RKO (cell line): ENCODE measurements at places on chromosomes 3 and 15.

DNA sequence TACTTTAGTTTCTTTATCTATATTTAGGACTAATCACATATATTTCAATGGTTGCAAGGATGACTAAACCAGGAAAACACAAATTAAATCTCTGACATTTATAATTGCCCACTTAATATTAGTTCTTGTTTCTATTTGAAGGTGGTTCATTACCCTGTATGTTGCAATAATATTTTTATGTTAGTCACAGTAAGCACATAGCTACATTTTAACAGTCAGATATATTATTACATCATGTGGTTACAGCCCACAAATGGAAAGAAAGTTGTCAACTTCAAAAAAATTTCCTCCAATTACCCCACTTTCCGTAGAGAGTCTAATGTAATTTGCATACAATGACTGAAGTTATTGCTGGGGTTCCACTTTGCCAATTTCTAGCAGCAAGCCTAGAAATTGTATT is 114.6 kb downstream of the TUSC7 start:
- no peak for DNase-seq

DNA sequence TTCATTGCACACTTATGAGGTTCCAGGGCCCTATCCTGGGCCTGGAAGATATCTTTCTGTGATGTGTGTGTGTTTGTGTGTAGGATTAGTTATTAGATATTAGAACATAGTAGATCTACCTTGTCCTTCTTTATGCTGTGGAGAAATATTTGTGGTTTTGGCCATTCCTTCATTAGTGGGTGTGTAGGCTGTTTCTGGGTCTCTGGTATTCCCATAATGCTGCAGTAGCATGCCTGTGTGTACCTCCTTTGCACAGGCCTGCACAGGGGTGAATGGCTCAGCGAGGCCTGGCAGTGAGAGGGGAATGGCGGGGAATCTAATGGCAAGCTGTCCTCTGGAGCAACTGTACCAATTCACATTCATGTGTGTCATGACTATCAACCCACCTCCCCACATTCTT is 125.8 kb upstream of the MRPS22 start:
- DNase-seq = no peak

DNA sequence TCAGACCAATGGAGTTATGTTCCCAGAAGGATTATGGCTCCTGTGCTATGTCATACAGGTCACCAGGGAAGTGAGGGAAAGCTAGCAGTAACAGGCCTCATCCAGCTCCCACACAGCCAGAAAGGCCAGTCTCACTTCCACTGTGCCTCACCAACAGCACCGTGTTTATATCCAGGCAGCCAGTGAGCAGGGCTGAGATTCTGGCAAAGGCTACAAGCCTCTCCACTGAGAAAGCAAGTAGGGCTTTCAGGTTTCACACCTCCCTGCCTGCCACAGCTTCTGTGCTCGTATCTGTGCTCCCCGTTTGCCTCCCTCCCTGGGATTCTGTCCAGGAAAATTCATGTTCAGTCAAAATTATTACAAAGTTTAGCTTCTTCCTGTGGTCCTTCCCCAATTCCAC is 14.9 kb upstream of the CFAP20DC start:
- no peak for DNase-seq

DNA sequence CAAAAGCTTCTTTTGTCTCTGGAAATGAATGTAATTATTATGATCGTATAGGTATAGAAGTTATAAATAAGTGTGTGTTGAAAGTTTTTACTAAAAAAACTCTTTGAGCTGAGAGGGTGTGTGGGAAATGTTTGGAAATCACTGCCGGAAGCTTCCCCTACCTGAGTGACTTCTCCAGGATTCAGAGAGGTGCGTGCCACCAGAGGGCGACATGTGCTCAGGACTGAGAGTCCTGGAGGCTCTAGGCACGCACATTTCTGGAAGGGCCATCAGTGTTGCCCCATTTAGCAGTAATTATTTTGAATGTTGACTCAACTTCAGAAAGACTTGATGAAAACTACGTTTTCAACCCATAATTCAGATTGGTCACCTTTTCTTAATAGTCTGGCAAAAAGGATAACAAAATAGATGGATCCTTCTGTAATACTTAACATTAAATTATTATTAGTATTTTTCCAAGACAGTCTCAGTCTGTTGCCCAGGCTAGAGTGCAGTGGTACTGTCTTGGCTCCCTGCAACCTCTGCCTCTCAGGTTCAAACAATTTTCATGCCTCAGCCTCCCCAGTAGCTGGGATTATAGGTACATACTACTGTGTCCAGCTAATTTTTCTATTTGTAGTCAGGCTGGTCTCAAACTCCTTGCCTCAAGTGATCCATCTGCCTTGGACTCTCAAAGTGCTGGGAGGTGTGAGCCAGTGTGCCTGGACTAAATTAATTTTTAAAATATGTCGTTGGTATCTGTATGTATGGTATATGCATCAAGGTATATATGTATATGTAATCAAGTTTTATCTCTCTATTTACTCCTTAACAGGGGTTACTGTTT is 34.5 kb downstream of the GPR171 start:
- peak; percentile 64 for DNase-seq

GRCh38 chr3:195582947-195583346 is 793 bp downstream of the APOD start:
- peak; percentile 7 for DNase-seq

GRCh38 chr3:157075693-157076420 is 84.1 kb downstream of the CCNL1 start:
- no peak for DNase-seq

DNA sequence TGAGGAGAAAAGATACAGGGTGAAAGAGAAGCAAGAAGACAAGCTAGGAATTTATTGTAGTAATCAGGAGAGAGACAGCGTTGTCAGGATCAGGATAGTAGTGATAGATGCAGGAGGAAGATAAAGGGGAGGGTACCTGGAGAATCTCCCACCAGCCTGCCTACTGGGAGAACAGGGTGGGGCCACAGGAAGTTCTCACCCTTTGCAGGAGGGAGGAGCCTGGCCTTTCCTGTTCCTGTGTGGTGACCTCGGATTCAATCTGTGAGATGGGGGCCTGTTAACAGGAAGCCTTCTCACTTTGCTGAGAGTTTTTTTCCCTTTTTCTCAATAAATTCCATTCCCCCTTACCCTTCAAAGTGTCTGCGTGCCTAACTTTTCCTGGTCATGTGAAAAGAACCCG is 37.6 kb downstream of the GMPS start:
- DNase-seq = no peak

DNA sequence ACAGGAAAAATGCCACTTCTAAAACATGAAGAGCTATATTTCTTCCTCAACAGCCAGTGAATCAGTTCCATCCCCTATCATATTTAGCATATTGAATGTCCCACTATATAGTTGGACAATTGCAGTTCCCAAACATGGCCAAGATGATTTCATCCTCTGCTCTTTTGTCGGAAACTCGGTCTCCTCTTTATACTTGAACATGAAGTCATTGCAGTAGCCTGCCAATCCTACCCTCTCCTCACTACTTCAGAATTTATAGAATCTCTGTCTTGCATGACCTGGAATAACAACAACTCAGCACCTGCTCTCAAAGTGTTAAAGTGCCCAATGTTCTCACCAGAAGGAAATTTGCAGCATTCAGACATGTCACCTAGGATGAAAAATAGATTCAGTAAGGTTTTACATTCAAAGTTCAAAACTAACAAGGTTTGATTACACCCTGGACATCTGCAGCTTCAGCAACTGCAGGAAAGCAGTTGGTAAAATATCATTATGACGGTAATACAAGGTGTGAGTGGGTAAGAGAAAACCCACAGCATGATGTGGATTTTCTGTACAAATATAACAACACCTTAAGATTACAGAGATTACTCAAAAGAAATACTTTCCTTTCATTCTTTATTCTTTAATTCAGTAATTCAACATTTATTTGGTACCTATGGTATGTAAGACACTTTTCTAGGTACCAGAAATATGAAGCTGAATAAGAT is 52.5 kb downstream of the TP63 start:
- DNase-seq = no peak

DNA sequence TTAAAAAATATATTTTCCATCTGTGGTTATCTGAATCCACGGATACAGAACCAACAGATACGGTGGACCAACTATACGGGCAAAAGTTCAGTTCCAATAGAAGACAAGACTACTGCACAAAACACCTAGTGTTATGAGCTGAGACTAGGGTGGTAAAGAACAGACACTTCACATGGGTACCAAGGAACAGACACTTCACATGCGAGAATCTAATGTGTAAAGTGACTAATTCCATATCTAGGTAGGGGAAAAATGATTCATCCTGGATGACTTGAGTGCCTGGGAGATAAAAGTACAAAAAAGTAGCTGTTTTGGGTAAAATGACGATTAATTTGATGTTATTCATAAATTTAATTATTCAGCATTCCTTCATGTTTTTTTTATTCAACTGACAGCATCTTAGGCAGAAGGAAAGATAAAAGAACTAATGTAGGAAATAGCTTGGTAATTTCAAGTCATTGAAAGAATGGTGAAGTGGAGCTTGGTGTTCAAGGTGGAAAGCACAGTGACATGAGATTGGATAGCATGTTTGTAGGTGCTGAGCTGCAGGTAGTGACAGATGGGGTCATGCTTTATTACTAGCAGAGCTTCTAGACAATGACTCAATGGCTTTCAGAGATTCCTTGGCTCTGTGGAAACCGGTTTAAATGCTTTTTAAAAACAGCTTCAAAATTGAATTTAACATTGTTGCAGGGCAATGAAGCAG is 5.2 kb downstream of the CD200 start:
- DNase-seq = no peak

- no peak for DNase-seq
Measured at GRCh38 chr15:63069616-63070090, 27.1 kb downstream of the TPM1 start.

DNA sequence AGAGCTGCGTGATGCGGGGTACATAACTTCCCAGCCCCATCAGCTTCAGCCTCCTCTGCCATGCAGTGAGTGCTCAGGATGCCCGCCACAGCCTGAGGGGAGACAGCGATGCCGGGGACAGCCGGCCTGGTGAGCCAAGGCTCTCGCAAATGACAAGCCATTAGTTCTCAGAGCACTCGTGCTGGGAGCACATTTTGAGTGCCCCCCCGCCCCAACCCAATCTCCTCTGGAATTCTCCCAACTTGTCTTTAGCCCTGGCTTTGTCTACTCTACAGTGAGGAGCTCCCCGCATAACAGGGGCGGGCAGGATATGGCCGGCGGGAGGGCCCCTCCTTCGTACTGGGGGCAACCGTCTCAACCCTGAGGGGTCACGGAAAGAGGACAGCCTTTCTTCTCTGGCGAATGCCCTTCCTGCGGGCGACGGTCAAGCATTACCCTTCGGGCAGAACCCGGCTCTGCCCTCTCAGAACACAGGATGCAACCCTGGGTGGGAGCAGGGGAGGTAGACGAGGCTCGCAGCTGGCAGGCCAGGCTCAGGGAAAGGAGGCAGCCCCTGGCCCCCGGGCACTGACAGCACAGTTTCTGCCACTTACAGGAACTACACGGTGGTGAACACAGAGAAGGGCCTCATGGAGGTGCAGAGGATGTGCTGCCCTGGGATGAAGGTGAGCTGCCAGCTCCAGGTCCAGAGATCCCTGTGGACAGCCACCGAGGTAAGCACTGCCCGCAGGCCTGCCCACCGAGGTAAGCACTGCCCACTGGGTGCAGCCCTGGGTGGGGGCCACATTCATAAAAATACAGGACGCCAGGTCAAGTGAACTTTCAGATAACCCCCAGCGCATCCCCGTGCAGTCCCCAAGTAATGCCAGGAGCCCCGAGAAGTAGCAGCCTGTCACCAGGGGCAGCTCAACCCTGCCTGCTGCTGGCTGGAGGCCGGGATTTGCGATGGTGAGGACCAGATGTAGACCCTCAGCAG is 141.7 kb downstream of the LRRK1 start:
- no peak for DNase-seq

DNA sequence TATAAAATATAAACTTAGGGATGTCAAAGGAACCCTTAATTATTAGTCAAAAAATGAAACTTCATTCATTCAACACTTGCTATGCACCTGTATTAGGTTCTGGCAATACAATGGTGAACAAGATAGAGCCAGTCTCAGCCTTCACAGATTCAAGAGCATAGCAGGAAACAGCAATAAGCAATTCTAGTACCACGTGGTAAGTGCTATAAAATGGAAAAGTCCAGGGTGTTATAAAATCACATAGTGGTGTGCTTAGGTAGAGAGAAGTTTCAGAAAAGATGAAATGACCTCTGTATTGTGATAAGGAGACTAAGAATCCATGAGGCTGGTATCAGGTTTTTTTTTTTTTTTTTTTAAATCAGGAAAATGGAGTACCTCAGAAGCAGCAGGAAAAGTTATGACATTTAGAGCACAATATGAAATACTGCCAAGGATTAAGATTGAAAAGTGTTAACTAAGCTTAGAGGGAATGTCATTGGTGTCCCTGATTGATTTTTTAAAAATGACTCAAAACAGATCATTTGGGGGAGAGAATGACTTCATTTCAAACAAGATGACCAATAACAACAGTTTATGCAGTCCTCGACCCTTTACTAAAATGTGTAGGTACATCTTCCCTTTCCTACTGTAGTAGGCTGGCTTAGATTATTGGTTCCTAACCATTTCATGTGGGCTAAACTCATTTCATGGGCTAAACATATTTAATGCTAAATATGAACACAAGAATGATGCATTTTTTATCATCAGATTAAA is 5.0 kb downstream of the TOMM70 start:
- DNase-seq = no peak

GRCh38 chr3:134029256-134029733 is 430 bp downstream of the SLCO2A1 start:
- DNase-seq = no peak

- no peak for DNase-seq
Measured at GRCh38 chr3:976006-976405, 116.8 kb upstream of the CNTN6 start.

- DNase-seq = no peak
Measured at GRCh38 chr3:37909067-37909911, 47.6 kb downstream of the CTDSPL start.

DNA sequence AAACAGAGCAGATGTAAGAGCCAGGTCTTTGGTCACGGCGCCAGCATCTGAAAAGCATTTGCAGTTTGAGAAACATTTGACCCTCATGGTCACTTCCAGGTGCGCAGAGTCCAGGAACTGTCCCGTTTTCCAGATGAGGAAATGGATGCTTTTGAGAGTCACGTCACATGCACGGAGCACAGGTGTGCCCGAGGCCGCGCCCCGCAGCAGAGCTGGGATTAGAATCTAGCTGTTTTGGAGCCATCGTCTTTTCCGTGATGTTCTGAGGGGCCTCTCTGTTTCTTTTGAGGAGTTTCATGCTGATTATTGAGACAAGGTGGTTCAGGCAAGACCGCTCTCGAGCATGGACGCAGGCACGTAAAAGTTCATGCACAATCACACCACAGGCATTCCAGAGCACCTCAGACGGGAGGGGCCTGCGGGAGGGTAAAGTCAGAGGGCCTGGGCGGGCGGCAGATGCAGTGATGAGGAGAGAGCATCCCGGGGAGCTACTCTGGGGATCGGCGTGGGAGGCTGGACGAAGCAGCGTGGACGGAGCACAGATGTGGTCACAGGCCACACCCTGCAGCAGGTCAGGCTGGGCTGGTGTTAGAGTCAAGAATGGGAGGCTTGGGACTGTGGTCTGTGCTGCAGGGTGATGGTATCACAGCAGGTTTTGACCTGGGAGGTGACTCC is 139.2 kb upstream of the MEF2A start:
- DNase-seq = no peak

GRCh38 chr15:64333516-64333915 is 22.5 kb downstream of the CSNK1G1 start:
- no peak for DNase-seq

GRCh38 chr3:156579427-156579851 is 24.5 kb upstream of the SSR3 start:
- no peak for DNase-seq

- peak; percentile 28 for DNase-seq
Measured at GRCh38 chr15:60528530-60528929, 49.6 kb upstream of the ICE2 start.

- no peak for DNase-seq
Measured at GRCh38 chr3:138369151-138369900, 20.9 kb downstream of the MRAS start.

GRCh38 chr3:134694946-134695543 is 44.2 kb upstream of the KY start:
- no peak for DNase-seq
